ENCODE measurements at places on chromosomes 1 and 21. TPM values are rescaled to one million over a fixed set of nuclear protein-coding genes. Genes with fewer than 3 reads are reported as not detected.

Gene HPCAL4
- total RNA-seq, result 2.0 TPM

Gene VPS72
- 77.0 TPM for total RNA-seq

Gene GABRD
- not detected for total RNA-seq

Gene HPDL
- 5.0 TPM for total RNA-seq

Gene ITLN2
- total RNA-seq, result not detected
